Pons (tissue), 1 donor: ENCODE measurements at places on chromosomes 5 and 9.

DNA sequence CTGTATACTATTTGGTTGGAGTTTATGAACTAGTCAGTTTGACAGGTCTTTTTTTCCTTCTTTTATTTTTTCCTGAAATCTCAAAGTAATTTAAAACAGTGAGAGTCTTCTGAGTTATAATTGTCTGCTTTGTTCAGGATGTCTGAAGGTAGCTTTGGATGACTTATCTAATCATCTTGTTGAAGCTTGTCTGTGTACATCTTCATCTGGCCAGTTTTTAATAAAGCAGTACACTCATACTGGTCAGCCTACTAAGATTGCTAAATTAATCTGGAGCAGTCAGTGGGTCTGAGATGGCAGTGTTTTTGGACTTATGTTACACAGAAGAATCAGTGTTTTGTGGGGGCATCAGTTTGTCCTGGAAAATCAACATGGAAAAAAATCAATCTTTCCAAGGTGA lies 482.4 kb downstream of the CDH10 start:
- no peak for DNase-seq

DNA sequence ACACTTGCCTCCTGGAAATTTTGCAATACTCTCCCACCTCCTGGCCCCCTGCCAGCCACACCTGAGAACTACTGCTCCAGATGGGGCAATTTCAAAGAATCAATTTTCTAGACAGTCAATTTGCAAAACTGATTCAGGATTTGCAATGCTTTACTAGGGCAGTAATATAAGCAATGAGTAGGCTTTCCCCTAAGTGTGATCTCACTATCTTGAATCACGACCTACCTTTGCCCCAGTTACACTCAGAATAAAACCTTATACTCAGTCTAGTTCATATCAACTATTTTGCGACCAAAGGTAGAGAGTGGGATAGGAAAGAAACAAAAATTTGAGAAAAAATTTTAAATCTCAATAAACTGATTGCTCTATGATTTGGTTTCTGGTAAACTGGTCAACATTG lies 54.4 kb downstream of the DROSHA start:
- no peak for DNase-seq

DNA sequence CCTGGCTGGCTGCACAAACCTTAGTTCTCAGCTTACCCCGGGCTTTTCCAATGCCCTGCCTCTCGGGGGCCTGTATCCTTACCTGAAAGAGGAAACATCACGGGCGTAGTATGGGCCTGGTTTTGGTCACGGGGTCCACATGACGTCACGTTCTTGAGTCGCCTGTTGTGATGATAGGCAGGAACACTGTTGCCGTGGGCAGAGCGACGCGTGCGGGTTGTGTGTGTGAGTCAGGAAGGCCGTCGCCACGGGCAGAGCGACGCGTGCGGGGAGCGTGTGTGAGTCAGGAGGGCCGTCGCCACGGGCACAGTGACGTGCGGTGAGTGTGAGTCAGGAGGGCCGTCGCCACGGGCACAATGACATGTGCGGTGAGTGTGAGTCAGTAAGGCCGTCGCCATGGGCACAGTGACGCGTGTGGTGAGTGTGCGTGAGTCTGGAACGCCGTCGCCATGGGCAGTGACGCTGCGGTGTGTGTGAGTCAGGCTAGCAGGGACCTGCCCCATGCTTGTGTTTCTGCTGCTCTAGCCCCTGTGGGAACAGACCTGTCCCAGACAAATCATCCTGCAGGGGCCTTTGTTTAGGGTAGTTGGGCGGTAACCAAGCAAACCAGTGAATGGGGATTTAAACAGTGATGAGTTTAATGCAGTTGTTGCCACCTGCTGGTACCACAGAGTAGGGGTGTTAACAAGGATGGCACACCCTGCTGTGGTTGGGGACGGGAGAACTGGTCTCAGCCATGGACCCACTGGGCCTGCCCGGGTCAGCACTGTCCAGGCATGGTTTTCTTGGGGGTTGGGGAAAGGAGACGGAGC lies 19.8 kb downstream of the TRIP13 start:
- no peak for DNase-seq

DNA sequence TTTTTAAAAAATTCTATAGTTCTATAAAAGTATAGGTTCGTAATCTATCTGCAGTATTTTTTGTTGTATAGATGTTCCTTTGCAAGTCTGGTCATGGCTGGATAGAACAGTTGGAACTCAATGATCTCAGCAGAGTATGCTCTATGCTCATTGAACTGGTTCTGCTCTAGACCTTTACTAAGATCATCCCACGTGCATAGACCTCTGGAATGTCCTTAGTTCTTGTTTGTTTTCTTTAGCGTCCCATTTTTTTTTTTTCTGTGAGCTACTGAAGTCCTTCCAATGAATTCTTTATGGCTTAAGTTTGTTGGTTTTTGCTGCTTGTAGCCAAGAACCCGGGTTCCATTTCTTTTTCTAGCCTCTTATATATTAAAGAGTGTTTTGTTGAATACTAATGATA lies 3.5 kb downstream of the TMEM38B start:
- no peak for DNase-seq

DNA sequence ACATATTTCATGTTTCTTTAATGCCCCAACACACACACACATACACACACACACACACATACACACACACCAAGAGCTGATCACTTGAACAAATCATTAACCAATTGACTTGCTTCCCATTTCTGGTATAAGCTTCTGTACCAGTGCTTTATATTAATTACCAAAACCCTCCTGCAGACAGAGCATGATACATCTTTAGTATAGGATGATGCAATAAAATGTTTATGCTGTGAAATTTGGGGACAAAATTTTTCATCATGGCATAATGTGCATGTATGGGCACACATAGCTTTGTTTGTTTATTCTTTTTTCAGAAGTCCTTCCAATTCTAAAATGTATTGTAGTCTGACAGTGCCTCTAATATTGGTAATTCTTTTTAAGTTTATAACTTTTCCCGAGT lies 34.5 kb downstream of the SLC1A3 start:
- no peak for DNase-seq

- no peak for DNase-seq
Measured at GRCh38 chr5:34657988-34658387, 1.9 kb downstream of the RAI14 start.
